ENCODE measurements at places on chromosomes 1 and 21.

DNA sequence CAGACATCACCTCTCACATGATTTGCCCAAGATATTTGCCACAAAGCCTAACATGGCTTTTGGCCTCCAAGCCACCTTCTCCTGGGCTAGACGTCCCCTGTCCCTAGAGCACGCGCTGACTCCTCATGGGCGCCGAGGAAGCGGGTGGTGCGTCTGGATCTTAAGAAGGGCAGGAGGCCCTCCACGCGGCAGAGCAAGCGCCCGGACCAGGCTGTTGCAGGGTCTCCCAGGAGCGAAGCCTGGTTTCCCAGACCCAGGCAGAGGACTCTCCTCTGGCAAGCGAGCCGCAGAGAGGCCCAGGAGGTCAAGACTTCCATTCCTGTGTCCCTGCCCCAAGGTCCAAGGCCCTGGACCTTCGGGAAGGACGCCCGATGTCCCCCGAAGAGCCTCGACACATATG lies 101.7 kb upstream of the TTC34 start:
- no peak for DNase-seq

DNA sequence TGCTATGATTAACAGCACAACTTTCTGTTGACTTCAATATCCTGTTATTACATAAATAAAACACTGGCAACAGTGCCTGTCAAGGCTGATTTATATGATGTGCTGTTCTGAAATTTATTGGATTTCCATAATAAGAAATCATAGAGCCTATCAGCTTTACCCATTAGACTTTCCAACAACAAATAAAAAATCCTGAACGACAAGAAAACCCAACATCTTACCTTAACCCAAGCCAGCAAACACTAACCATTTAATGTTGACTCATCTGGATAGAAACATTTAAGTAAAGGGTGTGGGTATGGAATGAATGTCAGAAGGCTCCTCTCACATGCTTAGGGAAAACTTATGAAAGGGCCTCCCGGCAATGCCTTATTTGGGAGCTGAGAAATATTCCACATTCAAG lies 165.1 kb downstream of the SLC45A1 start:
- DNase-seq = no peak

DNA sequence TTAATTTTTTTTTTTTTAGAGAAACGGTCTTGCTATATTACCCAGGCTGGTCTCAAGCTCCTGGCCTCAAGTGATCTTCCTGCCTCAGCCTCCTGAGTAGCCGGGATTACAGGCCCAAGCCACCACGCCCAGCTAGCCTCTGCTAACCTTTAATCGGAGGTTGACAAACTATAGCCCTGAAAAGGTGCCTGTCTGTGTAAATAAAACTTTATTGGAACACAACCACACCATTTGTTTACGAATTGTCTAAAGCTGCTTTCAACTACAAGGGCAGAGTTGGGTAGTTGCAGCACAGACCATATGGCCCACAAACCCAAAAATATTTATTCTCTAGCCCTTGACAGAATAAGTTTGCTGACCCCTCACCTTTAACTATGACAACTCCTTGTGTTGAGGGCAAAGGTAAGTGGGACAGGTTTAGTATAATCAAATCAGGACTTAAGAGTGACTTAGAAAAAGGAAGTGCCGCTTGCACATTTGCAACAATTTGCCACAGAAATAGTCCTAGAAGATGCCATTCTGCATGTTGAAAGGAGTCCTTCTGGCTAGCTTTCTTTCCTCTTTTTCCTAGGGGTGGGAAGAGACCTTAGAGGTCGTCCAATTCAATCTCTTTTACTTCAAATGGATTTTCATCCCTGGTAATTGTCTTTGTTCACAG lies 16.4 kb downstream of the RGS8 start:
- no peak for DNase-seq

DNA sequence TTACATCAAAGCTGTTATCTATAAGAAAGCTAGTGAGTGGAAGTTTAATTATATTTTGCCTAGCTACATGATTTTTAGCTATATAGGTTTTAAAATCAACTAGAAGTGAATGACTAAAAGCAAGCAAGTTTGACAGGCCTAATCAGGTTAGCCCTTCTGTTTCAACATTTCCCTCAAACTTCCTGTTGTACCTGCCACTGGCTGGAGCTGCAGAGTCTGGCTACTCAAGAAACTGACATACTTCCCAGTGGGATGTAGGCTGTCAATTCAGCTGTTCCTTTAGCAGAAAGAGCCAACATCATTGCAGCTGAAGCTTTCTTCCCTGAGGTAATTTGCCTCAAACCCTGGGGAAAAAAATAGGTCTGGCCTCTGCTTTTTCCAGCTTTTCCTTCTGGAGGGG lies 87.1 kb upstream of the TNR start:
- no peak for DNase-seq
